Fibroblast of lung (primary cell): ENCODE measurements at places on chromosomes 2 and 18. TPM values are rescaled to one million over a fixed set of nuclear protein-coding genes. Genes with fewer than 3 reads are reported as not detected.
A peak's percentile ranks its signal among the peaks of the same experiment; 100 is the strongest.

LYPD6B gene
- polyA plus RNA-seq, result 0.11 TPM in 1 of 2 replicates, not detected in the other

DNA sequence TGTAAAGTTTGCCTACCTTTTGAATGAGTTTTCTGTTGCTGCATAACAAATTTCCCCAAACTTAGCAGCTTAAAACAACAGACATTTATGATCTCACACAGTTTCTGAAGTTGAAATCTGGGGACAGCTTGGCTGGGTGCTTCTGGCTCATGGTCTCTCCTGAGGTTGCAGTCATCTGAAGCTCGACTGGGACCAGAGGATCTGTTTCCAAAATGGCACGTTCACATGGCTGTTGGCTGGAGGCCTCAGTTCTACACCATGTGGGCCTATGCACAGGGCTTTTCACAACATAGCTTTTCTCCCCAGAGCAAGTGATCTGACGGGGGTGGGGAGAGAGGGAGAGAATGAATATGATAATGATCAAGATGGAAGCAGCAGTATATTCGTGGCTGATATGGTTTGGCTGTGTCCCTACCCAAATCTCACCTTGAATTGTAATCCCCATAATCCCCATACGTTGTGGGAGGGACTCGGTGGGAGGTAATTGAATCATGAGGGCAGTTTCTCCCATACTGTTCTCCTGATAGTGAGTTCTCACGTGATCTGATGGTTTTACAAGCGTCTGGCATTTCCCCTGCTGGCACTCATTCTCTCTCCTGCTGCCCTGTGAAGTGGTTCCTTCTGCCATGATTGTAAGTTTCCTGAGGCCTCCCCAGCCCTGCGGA lies 3.5 kb downstream of the RALB start:
- H3K4me3 ChIP-seq, result no peak overlapping the region
- no peak overlapping the region for H3K27ac ChIP-seq
- no peak for DNase-seq

- H3K36me3 ChIP-seq, result no peaks in the 10 kb centered on the region
- H3K4me3 ChIP-seq, result no peak overlapping the region
- H3K27ac ChIP-seq, result no peak overlapping the region
- peak; percentile 91 for DNase-seq
- H3K27me3 ChIP-seq, result no peaks in the 10 kb centered on the region
- H3K4me1 ChIP-seq, result peaks cover 8% of the 10 kb centered on the region
Observed at GRCh38 chr18:9323750-9324445, 10.7 kb upstream of the TWSG1 start.

RASGRP3 gene
- polyA plus RNA-seq, result 2.2 and 6.1 TPM in 2 replicates

TPO gene
- polyA plus RNA-seq, result not detected in 2 replicates

GRCh38 chr2:188319838-188320237 lies 28.2 kb downstream of the GULP1 start:
- no peaks in the 10 kb centered on the region for H3K36me3 ChIP-seq
- no peaks in the 10 kb centered on the region for H3K27me3 ChIP-seq
- H3K4me3 ChIP-seq, result no peak overlapping the region
- H3K27ac ChIP-seq, result no peak overlapping the region
- no peak for DNase-seq

DNA sequence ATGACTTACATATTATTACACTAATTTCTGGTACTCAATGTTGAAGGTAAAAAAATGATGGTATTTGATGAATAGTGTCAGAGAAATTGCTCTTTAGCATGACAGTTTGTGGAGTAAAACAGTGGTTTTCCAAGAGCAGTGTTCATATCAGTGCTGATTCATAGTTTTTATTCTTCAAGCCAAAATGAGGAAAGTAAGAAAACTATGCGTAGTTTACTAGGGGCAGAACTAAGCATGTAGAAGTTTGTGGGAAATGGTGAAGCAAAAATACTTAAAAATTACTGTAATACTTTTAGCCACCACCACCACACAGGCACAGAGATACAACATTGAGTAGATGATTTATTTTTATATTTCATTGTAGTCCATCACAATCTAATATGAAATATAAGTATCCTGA lies 137.3 kb downstream of the ZNF804A start:
- H3K4me3 ChIP-seq, result no peak overlapping the region
- H3K27ac ChIP-seq, result no peak overlapping the region
- H3K4me1 ChIP-seq, result no peaks in the 10 kb centered on the region
- no peaks in the 10 kb centered on the region for H3K36me3 ChIP-seq
- no peak for DNase-seq

ANKAR gene
- polyA plus RNA-seq, result 1.3 and 2.1 TPM in 2 replicates

EMILIN2 gene
- polyA plus RNA-seq, result 4.1 and 8.7 TPM in 2 replicates

DNA sequence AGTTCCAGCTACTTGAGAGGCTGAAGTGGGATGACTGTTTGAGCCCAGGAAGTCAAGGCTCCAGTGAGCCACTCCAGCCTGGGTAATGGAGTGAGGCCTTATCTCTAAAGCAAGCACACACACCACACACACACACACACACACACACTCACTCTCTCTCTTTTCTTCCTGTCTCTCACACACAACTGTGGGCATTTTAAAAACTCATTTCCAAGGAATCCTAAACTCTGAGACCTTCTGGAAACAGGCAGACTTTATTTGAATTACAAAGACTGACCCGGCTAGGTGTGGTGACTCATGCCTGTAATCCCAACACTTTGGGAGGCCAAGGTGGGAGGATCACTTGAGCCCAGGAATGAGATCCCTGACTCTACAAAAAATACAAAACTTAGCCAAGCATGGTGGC lies 21.3 kb downstream of the WDSUB1 start:
- no peaks in the 10 kb centered on the region for H3K36me3 ChIP-seq
- no peak overlapping the region for H3K4me3 ChIP-seq
- H3K4me1 ChIP-seq, result no peaks in the 10 kb centered on the region
- H3K27ac ChIP-seq, result no peak overlapping the region
- no peaks in the 10 kb centered on the region for H3K27me3 ChIP-seq

DNA sequence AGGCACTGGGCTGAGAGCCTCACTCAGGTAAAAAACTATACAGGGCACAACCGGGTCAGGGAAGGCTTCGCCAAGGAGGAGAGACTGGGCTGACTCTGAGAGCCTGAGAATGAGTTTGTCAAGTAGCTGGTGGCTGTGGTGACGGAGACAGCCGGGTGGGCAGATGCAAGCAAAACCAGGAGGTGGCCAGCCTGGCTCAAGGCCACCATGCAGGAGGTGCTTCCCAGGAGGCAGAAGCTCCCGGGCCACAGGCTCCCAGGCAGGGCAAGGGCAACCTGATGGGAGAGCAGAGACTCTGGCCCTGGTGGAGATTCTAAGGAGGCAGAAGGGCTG lies 2.9 kb upstream of the INHBB start:
- H3K4me1 ChIP-seq, result no peaks in the 10 kb centered on the region
- H3K27ac ChIP-seq, result no peak overlapping the region
- no peak for DNase-seq
- no peaks in the 10 kb centered on the region for H3K36me3 ChIP-seq

DNA sequence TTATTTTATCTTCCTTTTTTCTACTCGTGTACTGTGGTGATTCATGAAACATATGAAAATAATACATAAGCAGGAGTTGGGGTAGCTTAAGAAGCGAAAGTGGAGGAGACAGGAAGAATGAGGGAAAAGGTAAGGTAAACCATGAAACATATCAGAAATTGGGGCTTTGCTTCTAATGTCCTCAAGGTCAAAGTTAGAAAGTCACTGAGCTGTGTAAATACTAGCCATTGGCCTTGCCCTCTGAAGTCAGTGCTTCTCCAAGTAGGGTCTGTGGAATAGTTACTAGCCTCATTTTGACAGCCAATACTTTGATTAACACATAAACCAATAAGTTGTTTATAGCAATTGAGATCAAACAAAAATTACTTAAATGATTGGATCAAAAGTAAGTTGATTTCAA lies 117.2 kb downstream of the MAP4K4 start:
- no peaks in the 10 kb centered on the region for H3K36me3 ChIP-seq
- peaks cover 16% of the 10 kb centered on the region for H3K4me1 ChIP-seq
- no peak overlapping the region for H3K4me3 ChIP-seq
- no peak overlapping the region for H3K27ac ChIP-seq
- H3K27me3 ChIP-seq, result no peaks in the 10 kb centered on the region
- no peak for DNase-seq

IL1B gene
- 0.23 and 0.30 TPM in 2 replicates for polyA plus RNA-seq

PCARE gene
- polyA plus RNA-seq, result not detected in 2 replicates

GRCh38 chr2:43005975-43006833 lies 213.8 kb upstream of the HAAO start:
- no peak overlapping the region for H3K4me3 ChIP-seq
- H3K27ac ChIP-seq, result no peak overlapping the region
- H3K36me3 ChIP-seq, result no peaks in the 10 kb centered on the region
- H3K4me1 ChIP-seq, result no peaks in the 10 kb centered on the region
- no peak for DNase-seq

DNA sequence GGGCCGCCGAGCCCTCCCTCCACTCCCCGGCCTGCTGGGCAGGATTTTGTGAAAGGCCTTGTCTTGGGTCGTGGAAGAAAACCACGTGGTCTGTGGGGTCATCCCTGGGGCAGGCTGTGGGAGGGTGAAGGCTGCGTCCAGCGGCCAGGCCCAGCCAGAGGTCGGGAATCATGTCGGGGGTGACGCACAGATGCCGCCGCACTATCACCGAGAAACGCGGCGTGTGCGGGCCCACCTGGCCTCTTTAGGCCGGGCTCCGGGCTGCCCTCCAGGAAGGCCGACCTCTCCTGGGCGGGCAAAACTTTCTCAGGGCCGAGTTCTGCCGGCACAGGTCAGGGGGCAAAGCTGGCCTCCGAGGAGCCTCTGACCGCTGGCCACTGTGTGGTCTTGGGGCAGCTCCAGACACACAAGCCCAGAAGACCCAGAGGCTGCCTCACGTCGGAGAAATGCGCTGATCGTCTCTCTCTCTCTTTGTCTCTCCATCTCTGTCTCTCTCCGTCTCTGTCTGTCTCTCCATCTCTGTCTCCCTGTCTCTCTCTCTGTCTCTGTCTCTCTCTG lies 28.4 kb downstream of the NFATC1 start:
- no peak for DNase-seq
- no peak overlapping the region for H3K4me3 ChIP-seq
- no peaks in the 10 kb centered on the region for H3K4me1 ChIP-seq
- no peaks in the 10 kb centered on the region for H3K27me3 ChIP-seq

EN1 gene
- 0.03 TPM in 1 of 2 replicates, not detected in the other for polyA plus RNA-seq

DNA sequence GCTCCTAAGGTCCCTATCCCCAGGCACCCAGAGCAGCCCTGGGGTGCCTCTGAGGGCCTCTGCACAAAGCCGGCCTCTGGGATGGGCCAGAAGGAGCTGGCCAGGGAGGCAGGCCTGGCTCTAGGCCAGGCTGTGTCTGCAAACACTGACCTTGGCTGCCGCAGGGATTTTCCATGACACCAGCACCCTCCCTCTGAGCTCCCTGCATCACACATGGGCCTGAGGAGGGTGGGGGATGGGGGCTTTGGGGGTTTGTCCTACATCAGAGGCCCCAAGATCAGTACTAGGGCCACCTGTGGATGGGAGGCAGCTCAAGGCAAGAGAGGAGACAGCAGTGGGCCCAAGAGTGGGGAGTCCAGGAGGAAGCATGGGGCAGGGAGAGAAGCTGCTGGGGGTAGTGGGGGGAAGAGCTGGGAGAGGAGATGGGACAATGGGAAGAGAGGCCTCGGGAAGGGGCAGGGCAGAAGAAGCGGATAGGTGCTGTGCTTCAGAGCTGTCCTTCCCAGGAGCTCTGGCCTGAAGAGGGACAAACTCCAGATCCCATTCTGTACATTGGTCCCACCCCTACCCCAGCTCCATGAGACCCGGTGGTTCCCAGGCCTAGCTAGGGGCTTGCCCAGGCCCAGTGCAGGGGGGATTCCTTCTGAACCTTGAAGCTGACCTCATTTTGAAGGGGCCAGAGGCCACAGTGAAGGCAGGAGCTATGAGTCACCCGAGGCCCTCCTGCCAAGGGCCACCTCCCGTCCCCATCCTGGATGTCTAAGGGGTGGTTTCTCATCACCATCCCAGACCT lies 28.0 kb downstream of the KCNK3 start:
- H3K4me1 ChIP-seq, result peaks cover 28% of the 10 kb centered on the region
- H3K27me3 ChIP-seq, result no peaks in the 10 kb centered on the region
- H3K36me3 ChIP-seq, result no peaks in the 10 kb centered on the region
- peak; percentile 81 for DNase-seq

- H3K4me3 ChIP-seq, result no peak overlapping the region
- H3K4me1 ChIP-seq, result no peaks in the 10 kb centered on the region
- H3K36me3 ChIP-seq, result no peaks in the 10 kb centered on the region
- no peak overlapping the region for H3K27ac ChIP-seq
Observed at GRCh38 chr18:8031496-8031895, 464.4 kb downstream of the PTPRM start.

DNA sequence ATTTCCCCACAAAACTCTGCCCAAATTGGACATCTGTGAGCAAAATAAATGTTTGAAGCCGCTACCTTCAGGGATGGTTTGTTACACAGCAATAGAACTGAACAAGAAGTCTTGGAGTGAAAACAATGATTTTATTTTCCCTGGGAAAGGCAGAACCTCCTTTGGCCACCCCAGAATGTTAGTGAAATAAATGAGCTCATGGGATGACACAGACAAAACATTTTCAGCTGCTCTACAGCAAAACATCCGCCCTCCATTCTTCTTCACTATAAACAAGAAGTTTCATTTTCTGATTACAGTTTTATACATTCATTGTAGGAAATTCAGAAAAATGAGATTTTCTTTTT lies 4.3 kb upstream of the EFHD1 start:
- no peaks in the 10 kb centered on the region for H3K36me3 ChIP-seq
- H3K27me3 ChIP-seq, result peaks cover 18% of the 10 kb centered on the region
- DNase-seq, result no peak
- no peaks in the 10 kb centered on the region for H3K4me1 ChIP-seq

CCDC85A gene
- 0.03 and 0.05 TPM in 2 replicates for polyA plus RNA-seq

CRYBA2 gene
- polyA plus RNA-seq, result not detected in 2 replicates

- H3K36me3 ChIP-seq, result no peaks in the 10 kb centered on the region
- H3K27me3 ChIP-seq, result no peaks in the 10 kb centered on the region
- DNase-seq, result no peak
- H3K4me3 ChIP-seq, result no peak overlapping the region
Observed at GRCh38 chr18:59917422-59917821, 17.6 kb downstream of the PMAIP1 start.

GRCh38 chr2:45823723-45824206 lies 172.3 kb downstream of the PRKCE start:
- no peak overlapping the region for H3K4me3 ChIP-seq
- H3K27me3 ChIP-seq, result no peaks in the 10 kb centered on the region
- H3K27ac ChIP-seq, result no peak overlapping the region
- no peaks in the 10 kb centered on the region for H3K36me3 ChIP-seq
- peaks cover 8% of the 10 kb centered on the region for H3K4me1 ChIP-seq
- DNase-seq, result no peak

GRCh38 chr2:152542995-152543481 lies 174.2 kb downstream of the PRPF40A start:
- no peak overlapping the region for H3K4me3 ChIP-seq
- peaks cover 12% of the 10 kb centered on the region for H3K4me1 ChIP-seq
- peak overlapping the region; percentile 81 for H3K27ac ChIP-seq
- DNase-seq, result peak; percentile 99
- H3K36me3 ChIP-seq, result no peaks in the 10 kb centered on the region

DNA sequence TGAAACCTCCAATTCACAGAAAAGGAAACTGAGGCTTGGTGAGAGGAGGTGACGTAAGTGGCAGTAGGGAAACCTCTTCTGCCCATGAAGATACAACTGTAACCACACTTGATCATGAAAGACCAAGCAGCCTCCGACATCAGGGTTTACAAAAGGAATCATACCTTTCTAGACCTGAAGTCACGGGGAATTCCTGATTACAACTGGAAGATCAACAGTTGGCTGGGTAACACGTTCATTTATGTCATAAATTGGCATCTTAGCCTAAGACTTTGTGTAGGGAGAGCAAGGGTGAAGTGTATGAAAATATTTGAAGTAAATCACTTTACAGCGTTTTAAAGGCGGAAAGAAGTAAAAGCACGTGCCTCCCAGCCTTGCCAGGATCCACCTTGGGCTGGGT lies 922 bp downstream of the HS1BP3 start:
- no peaks in the 10 kb centered on the region for H3K27me3 ChIP-seq
- peak overlapping the region; percentile 94 for H3K27ac ChIP-seq
- peaks cover 9% of the 10 kb centered on the region for H3K4me1 ChIP-seq
- peak overlapping the region; percentile 90 for H3K4me3 ChIP-seq
- H3K36me3 ChIP-seq, result peaks cover 5% of the 10 kb centered on the region

ERBB4 gene
- polyA plus RNA-seq, result 0.08 and 0.10 TPM in 2 replicates

VWC2L gene
- not detected in 2 replicates for polyA plus RNA-seq

IL18R1 gene
- 0.10 and 0.18 TPM in 2 replicates for polyA plus RNA-seq

NYAP2 gene
- not detected in 2 replicates for polyA plus RNA-seq
